ENCODE measurements at places on chromosomes 5 and 9.

- peak; percentile 32 for DNase-seq
Measured at GRCh38 chr5:149618581-149619248, 37.4 kb downstream of the ARHGEF37 start.

GRCh38 chr5:116622375-116623050, 47.9 kb upstream of the SEMA6A start:
- DNase-seq = no peak

DNA sequence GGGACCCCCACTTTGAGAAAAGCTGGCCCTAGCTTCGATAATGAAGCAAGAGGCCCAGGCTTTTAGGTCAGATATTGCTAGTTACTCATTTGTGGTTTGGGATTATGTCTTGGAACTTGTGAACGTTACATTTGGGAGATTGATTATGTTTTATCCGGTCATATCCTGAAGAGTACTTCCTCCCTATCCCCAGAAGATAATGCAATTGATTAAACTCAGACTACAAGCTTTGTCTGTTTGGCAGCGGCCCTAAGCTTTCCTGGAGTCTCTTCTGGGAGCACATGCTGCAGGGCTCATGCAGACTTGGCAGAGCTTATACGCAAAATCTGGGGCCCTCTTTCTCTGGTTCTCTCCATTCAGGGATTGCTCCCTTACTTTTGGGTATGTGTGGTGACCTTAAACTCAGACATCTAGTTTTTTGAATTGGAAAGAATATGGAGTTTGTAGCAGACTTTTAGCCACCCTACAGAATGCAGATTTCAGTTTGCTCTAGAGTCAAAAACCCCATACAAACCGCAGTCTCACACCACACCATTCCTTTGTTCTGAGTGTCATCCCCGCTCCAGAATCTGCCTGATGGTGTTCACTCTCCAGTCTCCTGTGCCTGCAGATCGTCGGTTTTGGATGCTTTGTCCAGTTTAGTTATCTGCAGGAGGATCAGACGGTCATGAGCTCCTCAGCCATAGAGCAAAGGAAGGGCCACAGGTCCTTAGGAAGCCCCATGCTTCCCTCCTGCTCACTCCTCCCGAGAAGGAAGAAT, 449.5 kb upstream of the TRPC7 start:
- DNase-seq = no peak

- DNase-seq = no peak
Measured at GRCh38 chr5:109102096-109102690, 307.6 kb downstream of the PJA2 start.

GRCh38 chr5:59598547-59598874, 295.0 kb downstream of the PDE4D start:
- no peak for DNase-seq
